ENCODE measurements at places on chromosomes 7 and 10.
A peak's percentile ranks its signal among the peaks of the same experiment; 100 is the strongest.

GRCh38 chr7:77427996-77428603, 12.0 kb upstream of the GSAP start:
- DNase-seq = no peak

GRCh38 chr7:3371601-3372000, 70.5 kb downstream of the SDK1 start:
- DNase-seq = no peak

DNA sequence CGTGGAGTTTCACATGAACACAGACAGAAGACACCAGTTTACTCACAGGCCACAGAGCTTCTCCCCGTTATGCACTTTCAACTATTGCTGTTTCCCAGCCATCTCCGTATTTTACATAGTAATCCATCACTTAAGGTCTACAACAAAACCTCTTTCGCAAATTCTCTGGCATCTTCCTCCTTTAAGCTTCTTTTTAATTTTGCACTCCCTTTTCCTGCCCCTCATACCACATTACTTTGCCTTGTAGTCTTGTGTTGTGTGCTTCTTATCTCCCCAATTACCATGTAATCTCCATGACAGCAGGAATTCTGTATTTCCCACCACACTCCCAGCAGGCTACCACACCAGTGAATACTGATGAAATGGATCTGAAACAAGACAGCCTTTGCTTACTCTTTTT, 87.3 kb downstream of the ODAD2 start:
- no peak for DNase-seq

DNA sequence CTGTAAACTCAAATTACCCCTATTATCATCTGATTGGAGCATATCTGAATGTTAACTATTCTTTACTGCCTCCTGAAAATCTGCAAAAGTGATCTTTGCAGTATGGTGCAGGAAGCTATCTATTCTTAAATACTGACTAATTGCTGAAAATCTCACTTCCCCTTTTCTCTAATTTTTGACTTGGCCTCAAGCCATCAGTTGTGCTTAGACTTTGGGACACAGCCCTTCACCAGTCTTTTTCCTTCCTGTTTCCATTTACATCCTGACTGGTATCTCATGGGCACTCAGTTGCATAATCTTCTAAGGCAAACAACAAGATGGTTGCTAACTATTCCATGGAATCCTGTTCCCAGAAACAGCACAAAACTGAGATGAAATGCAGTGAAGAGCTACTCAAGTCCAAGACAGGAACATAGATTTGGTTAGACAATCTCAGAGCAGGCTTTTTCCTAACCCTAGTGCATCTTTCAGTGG, 228.5 kb downstream of the SORCS1 start:
- DNase-seq = no peak

- DNase-seq = no peak
Measured at GRCh38 chr7:74372511-74373111, 81.1 kb upstream of the GTF2IRD1 start.

DNA sequence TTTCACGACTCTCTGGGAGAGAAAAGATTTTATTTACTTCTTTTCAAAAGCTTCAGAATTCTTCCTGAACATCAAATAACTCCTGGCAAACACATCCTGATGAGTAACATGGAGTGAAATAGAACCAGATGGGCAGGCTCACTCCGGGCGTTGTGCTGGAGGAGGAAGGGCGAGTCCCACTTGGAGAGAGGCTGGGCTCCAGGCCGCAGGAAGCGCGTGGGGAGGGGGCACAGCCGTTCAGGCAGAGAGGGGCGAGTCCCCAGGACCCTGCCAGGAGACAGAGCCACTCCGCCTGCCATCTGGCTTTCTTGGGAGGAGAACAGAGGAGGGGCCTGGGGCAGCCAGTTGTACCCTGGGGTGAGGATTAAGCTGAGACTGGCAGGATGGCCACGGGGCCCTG, 265.9 kb upstream of the ZMIZ1 start:
- DNase-seq = no peak

GRCh38 chr7:6637544-6638229, 569 bp downstream of the ZNF316 start:
- peak; percentile 63 for DNase-seq

Data from ecto neural progenitor cell (in vitro differentiated cells).